ENCODE measurements at places on chromosomes 16 and 17.

DNA sequence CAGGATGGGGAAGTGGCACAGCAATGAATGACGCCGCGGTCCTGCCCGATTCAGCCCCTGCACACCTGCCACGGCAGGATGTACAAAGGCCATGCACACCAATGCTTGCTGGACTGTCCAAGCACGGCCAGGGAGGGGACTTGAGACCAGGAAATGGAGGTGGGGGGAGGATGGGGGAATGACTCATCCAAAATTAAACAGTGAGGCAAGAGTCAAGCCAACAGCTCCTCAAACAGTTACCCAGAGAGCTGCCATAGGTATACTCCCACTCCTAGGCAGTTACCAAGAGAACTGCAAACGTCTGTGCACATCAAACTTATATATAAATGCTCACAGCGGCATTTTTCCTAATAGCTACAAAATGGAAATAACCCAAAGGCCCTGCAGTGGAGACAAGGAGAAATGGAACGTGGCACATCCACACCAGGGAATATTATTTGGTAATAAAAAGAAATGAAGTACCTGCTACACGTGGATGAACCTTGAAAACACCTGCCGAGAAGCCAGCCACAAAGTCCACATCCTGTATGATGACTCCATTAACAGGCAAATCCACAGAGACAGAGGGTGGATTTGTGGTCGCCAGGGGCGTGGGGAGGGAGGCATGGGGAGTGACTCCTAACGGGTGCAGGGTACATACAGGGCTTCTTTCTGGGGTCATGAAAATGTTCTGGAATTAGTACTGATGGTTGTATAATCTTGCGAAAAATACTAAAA lies 54.1 kb downstream of the VAC14 start:
- peak; percentile 75 for DNase-seq

DNA sequence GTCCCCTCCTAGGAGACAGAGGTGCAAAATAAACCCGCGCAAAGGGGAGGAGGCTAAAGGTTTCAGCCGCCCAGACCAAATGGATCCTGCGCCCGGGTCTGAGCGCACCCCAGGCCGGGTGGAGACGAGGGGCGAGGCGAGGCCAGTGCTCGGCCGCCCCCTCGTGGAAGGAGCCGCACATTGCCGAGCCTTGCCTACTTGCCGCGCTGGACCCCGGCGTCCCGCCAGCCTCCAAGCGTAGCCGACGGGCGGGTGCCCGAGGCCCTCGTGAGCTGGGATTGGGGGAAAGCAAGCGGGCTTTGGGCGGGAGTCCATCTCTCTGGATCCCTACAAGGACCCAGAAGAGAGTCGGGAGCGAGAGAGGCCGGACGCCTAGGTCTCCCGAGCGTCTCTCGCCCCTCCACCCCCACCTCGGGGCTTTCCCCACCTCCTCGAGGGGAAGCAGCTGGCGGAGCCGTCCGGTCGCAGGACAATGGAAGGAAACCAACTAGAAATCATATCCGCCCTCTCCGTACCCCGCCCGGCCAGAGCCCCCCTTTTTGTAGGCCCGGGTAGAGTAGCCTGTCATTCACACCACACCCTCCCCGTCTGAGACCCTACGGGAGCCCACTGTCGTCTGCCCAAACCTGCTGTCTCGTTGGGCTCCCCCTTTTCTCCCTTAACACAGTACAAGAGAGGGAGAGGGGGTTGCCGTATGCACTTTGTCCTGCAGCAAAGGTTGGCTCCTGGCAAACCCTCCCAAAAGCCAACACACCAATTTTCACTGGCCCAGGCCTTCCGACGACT lies 664 bp upstream of the BCL6B start:
- DNase-seq = peak; percentile 26

DNA sequence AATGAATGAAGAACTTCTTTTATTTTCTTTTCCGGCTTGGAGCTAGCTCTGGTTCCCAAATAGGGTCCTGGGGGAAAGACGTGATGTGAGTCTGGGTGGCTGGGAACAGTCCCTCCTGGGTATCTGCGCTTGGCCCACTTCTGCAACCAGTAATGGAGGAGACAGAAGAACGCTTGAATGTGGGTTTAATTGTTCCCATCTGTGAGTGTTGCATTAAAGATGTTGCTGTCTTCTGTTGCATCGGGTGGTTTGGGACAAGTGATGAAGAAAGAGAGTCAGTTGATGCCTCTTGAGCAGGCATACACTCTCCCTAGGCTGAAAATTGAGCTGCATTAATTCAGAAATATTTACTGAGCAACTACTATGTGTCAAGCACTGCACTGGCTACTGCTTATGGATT lies 511.1 kb downstream of the CDH13 start:
- no peak for DNase-seq

DNA sequence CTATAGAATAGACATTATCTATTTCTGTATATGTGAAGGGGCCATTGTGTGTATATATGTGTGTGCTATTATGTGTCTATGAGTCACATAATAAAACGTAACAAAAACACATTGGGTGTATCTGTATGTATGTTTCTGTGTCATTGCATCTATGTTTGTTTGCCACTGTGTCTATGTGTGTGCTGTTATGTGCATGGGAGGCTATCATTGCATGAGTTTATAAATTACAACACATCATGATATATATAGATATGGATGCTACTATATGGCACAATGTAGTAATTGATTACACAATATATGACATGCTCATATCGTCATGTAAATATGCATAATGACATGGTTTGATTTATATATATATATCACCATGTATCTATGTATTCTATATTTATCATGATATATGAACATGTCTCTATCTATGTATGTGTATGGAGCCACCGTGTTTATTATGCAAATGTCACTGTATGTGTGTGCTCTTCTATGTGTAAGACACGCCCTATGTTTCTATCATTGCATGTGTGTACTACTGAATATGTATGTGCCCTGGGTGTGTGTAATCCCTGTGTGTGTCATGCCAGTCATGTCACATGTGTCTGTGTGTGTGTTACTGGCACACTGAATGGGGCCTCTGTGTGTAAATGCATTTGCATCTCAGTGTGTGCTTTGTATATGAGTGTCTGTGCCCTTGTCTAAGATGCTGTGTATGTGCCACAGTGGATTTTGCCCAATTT lies 1.4 kb upstream of the TSPOAP1 start:
- DNase-seq = no peak

DNA sequence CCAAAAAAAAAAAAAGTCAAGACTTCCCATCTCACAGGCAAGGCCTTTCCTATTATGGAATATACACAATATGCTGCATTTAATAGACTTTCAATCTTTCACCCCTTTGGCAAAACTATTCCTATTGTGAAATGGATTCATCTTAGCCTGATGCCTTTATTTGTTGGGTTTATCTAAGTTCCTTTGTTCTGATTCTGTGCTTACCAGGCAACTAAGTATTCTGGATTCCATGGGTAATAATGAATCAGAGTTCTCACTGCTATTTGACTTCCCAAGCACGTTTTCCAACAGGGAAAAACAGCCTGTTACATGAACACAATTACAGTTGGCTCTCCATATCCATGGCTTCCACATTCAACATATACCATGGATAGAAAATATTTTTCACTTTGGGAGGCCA lies 135.5 kb downstream of the MYO1D start:
- DNase-seq = no peak

GRCh38 chr17:39461926-39462569 lies 762 bp downstream of the CDK12 start:
- peak; percentile 27 for DNase-seq

- DNase-seq = no peak
Measured at GRCh38 chr17:61335105-61335844, 64.4 kb upstream of the TBX2 start.
